ENCODE measurements at places on chromosomes 6 and 20. TPM values are rescaled to one million over a fixed set of nuclear protein-coding genes. Genes with fewer than 3 reads are reported as not detected.

TFAP2C gene
- not detected for total RNA-seq

MOCS1 gene
- total RNA-seq: 0.78 TPM

GRCh38 chr6:49736017-49736508, 8.1 kb downstream of the CRISP3 start:
- H3K36me3 ChIP-seq: no peaks in the 10 kb centered on the region
- no peak overlapping the region for H3K4me3 ChIP-seq
- DNase-seq: no peak
- H3K27ac ChIP-seq: no peak overlapping the region

DNA sequence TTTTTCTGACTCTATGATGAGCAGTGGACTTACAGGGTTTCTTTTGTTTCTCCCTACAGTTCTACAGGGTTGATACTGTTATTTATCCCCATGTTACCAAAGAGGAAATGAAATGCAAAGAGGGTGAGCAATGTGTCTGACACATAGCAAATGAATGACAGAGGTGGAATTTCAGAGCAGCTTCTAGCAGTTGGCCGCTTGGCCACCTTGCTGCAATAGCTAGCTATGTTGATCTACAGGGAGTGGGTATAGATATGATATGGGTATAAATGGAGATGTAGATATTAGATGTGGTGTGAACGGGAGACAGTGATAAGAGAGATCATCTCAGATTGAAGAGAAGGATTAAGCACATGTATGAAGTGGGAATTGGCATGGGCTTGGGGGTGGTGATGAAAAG, 10.9 kb upstream of the SLC22A3 start:
- H3K4me1 ChIP-seq: no peaks in the 10 kb centered on the region
- H3K4me3 ChIP-seq: no peak overlapping the region
- H3K36me3 ChIP-seq: no peaks in the 10 kb centered on the region
- DNase-seq: no peak
- H3K27me3 ChIP-seq: no peaks in the 10 kb centered on the region
- no peak overlapping the region for H3K27ac ChIP-seq

NOTCH4 gene
- 1.3 TPM for total RNA-seq

TDP2 gene
- total RNA-seq: 49.8 TPM

SYNDIG1 gene
- not detected for total RNA-seq

DNA sequence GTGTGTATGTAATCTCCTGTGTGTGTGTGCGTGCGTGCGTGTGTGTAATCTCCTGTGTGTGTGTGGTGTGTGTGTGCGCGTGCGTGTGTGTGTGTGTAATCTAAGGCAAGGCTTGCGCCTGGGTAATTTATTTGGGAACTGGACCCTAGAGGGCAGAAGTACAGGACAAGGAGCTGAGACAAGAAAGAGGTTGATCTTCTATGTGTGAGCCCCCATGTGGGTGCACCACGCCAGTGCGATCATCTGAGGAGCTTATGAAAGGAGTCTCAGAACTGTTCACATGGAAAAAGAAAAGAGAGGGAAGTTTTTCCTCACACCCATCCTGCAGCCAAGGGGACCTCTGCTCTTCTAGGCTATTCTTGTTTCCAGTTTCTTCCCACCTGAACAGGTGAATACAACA, 220.1 kb upstream of the GGTLC1 start:
- H3K36me3 ChIP-seq: no peaks in the 10 kb centered on the region
- no peaks in the 10 kb centered on the region for H3K4me1 ChIP-seq
- no peak for DNase-seq
- no peak overlapping the region for H3K27ac ChIP-seq
- H3K27me3 ChIP-seq: no peaks in the 10 kb centered on the region

PRRT1 gene
- 0.55 TPM for total RNA-seq

RRAGD gene
- 7.3 TPM for total RNA-seq

DNAH8 gene
- 0.11 TPM for total RNA-seq

IL17F gene
- total RNA-seq: 2.3 TPM

DNA sequence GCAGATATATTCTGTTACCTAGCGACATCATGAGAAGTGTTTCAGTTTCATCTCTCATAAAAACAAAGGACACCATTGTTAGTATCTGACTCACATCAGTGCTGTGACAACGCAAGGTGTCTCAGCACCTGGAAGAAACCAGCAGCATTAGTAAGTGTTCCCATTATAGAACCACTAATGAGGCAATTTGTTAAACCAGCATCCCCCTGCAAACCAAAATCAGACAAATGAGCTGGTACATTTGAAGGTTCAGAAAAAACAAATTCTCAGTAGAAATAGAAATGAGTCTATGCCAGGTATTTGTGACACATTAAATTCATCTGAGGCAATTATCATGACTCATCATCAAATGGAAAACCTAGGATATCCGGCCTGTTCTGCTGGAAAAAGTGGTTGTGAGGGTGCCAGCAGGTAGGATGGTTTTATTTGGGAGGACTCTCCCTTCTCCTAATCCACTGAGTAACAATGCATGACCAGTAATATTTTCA, 151.7 kb downstream of the TMEM200A start:
- H3K36me3 ChIP-seq: no peaks in the 10 kb centered on the region
- H3K27ac ChIP-seq: no peak overlapping the region
- H3K4me1 ChIP-seq: peaks cover 23% of the 10 kb centered on the region
- DNase-seq: no peak

WFDC12 gene
- total RNA-seq: not detected

DNA sequence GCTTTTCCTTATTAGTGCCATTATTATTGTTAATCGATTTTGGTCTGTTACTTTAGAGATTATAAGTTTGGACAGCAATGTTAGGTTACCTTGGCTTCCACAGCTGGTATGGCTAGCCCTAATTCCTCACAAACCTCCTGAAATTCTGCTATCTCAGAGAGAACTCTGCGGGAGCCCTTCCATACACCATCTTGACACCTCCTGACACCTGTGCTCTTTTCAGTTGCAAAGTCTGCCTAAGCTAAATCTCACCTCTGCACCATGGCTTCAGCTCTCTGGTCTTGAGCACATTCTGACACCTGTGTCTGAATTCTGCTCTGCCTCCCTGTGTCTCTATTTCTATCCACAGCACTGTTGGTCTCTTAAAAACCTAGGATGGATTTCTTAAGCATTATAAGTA, 106.5 kb downstream of the DCDC2 start:
- no peak overlapping the region for H3K4me3 ChIP-seq
- H3K36me3 ChIP-seq: no peaks in the 10 kb centered on the region
- no peak overlapping the region for H3K27ac ChIP-seq

DNA sequence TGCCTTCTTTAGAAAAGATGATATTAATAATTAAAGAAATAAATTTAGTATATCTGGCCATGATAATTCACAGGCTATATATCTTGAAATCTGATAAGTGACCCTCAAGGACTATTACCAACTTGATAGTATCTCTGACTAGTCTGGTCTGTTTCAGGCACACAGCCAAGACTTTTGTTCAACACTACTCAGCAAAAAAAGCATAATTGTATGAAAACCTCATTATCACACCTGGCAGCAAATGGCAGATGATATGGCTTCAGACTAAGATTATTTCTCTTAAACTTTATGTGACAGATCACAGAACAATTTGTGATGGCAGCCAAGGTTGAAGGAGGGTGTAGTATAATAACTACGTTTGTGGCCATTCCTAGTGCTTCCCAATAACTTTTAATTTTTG, 114.7 kb downstream of the RWDD2A start:
- H3K4me3 ChIP-seq: no peak overlapping the region
- H3K27ac ChIP-seq: no peak overlapping the region
- no peaks in the 10 kb centered on the region for H3K4me1 ChIP-seq
- H3K27me3 ChIP-seq: no peaks in the 10 kb centered on the region
- DNase-seq: no peak

TFAP2D gene
- not detected for total RNA-seq

DNA sequence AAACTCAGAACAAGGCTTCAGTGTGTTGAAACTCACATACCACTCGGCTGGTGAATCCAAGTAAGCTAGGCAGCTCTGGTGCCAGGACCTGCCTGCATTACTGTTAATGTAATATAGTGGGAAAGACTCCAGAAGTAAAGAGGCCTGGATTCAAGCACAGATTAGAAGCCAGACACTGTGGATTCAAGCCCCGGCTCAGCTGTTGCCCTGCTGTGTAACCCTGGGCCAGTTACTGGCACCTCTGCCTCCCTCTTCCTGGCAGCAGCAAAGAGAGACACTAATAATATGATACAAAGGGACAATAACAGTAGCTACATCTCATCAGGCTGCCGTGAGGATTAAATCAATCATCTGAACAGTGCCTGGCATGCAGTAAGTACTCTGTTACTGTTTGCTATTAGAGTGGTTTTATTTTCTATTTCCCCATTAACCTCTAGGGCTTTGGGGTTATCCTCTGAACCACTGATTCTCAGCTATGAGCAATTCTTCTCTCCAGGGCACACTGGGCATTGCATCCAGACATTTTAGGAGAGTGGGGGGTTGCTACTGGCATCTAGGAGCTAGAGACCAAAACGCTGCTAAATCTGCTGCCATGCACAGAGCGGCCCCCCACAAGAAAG, 92.9 kb downstream of the ZMYND8 start:
- no peak overlapping the region for H3K4me3 ChIP-seq
- H3K27me3 ChIP-seq: no peaks in the 10 kb centered on the region
- H3K4me1 ChIP-seq: no peaks in the 10 kb centered on the region
- peaks cover 47% of the 10 kb centered on the region for H3K36me3 ChIP-seq
- H3K27ac ChIP-seq: no peak overlapping the region

- peaks cover 34% of the 10 kb centered on the region for H3K36me3 ChIP-seq
- H3K27me3 ChIP-seq: no peaks in the 10 kb centered on the region
- no peak overlapping the region for H3K4me3 ChIP-seq
Observed at GRCh38 chr6:42255050-42255449, 37.4 kb upstream of the MRPS10 start.

GRCh38 chr6:1738558-1739081, 128.9 kb downstream of the FOXC1 start:
- no peaks in the 10 kb centered on the region for H3K36me3 ChIP-seq
- H3K27me3 ChIP-seq: no peaks in the 10 kb centered on the region
- DNase-seq: no peak
- no peak overlapping the region for H3K4me3 ChIP-seq
- no peaks in the 10 kb centered on the region for H3K4me1 ChIP-seq

NRSN1 gene
- total RNA-seq: not detected

- H3K4me1 ChIP-seq: no peaks in the 10 kb centered on the region
- H3K27me3 ChIP-seq: no peaks in the 10 kb centered on the region
- no peak for DNase-seq
Observed at GRCh38 chr6:130920969-130921368, 93.8 kb downstream of the SMLR1 start.

GRCh38 chr6:87078983-87079616, 15.8 kb downstream of the CGA start:
- H3K36me3 ChIP-seq: no peaks in the 10 kb centered on the region
- H3K27ac ChIP-seq: no peak overlapping the region
- H3K4me3 ChIP-seq: no peak overlapping the region
- no peaks in the 10 kb centered on the region for H3K27me3 ChIP-seq

FAM162B gene
- total RNA-seq: not detected

ADAM33 gene
- not detected for total RNA-seq

DNA sequence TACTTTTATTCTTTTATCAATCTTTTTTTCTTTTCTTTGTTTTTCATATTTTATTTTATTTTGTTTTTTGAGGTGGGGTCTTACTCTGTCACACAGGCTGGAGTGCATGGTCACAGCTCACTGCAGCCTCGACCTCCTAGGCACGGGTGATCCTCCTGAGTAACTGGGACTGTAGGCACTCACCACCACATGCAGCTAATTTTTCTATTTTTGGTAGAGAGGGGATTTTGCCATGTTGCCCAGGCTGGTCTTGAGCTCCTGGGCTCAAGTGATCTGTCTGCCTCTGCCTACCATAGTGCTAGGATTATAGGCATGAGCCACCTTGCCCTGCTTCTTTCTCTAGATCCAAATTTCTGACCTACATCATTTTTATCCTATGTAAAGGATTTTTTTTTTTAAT, 153.2 kb downstream of the CDKAL1 start:
- no peak for DNase-seq
- H3K4me3 ChIP-seq: no peak overlapping the region
- H3K4me1 ChIP-seq: peaks cover 25% of the 10 kb centered on the region

DNA sequence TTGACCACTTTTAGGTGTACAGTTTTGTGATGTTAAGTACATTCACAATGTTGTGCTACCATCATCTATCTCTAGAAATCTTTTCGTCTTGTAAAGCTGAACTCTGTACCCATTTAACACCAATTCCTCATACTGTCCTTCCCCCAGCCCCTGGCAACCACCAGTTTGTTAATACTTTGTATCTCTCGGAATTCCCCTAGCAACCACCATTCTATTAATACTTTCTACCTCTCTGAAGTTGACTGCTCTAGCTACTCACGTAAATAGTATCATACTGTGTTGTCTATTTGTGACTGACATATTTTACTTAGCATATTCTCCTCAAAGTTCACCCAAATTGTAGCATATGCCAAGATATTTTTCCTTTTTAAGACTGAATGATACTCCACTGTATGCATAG, 82.3 kb upstream of the CLDN20 start:
- H3K4me3 ChIP-seq: no peak overlapping the region
- no peaks in the 10 kb centered on the region for H3K36me3 ChIP-seq
- H3K27me3 ChIP-seq: no peaks in the 10 kb centered on the region
- H3K27ac ChIP-seq: no peak overlapping the region
- no peaks in the 10 kb centered on the region for H3K4me1 ChIP-seq
- no peak for DNase-seq

DNA sequence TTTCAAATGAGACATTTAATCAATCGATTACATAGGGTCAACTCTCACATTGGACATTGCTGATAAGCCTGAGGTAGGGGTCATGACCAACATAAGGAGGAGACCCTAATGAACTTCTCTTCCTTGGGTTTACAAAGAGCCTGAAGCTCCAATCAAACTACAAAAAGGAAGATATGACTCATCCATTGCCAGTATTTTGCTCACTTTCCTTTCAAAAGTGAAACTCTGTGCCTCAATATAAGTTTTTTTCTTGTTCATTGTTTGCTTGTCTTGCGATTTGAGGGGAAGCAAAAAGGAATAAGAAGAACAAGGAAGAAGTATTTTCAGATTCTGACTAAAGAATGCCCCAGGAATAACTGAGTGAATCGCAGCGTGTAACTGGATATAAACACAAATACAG, 38.8 kb upstream of the KHDRBS2 start:
- no peak overlapping the region for H3K4me3 ChIP-seq
- H3K4me1 ChIP-seq: no peaks in the 10 kb centered on the region
- H3K27me3 ChIP-seq: no peaks in the 10 kb centered on the region
- no peaks in the 10 kb centered on the region for H3K36me3 ChIP-seq

DNA sequence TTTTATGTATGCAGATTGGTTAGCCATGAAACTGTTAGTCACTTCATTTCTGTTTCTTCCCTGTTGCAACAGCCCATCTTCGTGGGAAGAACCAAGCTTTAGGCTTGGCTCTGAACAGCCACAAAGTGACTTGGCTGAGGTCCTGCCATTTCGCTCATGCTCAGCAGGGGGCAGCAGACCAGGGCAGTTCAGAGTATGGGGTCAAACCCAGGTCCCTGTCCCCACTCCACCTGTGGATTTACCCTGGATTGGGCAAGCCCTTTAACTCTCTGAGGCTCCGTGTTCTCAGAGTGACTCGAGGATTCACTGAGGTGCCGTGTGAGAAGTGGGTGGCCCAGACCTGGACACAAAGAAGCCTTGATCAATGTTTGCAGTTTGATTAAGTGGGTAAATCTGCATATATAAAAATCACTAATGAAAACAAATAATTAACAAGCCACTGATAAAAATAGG, 19.8 kb upstream of the MAP1LC3A start:
- no peak overlapping the region for H3K27ac ChIP-seq
- H3K36me3 ChIP-seq: peaks cover 37% of the 10 kb centered on the region
- no peak overlapping the region for H3K4me3 ChIP-seq
- no peaks in the 10 kb centered on the region for H3K27me3 ChIP-seq

GRCh38 chr6:19866173-19866984, 29.2 kb downstream of the ID4 start:
- H3K4me3 ChIP-seq: no peak overlapping the region
- H3K27me3 ChIP-seq: no peaks in the 10 kb centered on the region
- H3K27ac ChIP-seq: no peak overlapping the region
- no peak for DNase-seq
- no peaks in the 10 kb centered on the region for H3K36me3 ChIP-seq

Measured in CD8-positive, alpha-beta memory T cell (primary cell).